ENCODE measurements at places on chromosomes 7 and 10.

DNA sequence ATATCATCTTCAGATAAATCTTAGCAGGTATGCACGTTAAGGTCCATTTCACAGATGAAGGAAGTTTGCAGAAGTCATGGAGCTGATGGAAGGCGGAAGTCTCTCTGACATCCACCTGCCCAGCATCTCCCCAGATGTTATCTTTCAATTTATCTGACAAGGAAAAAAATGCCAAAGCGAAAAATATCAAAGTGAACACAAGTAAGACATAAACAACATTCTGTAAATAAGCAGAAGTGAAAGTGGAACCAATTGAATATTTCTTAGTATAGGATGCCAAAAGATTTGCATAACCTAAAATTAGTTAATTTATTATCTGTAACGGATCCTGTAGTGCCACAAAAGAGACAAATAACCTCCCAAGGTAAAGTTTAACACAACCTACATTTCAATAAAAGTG lies 73.6 kb upstream of the NEBL start:
- no peak for DNase-seq

GRCh38 chr10:60944058-60944909 lies at the start of gene RHOBTB1:
TSS of gene RHOBTB1 (minus strand) at chr10:60944185. CDS start at chr10:60911542, 32,643 bp downstream.
- peak; percentile 10 for DNase-seq

DNA sequence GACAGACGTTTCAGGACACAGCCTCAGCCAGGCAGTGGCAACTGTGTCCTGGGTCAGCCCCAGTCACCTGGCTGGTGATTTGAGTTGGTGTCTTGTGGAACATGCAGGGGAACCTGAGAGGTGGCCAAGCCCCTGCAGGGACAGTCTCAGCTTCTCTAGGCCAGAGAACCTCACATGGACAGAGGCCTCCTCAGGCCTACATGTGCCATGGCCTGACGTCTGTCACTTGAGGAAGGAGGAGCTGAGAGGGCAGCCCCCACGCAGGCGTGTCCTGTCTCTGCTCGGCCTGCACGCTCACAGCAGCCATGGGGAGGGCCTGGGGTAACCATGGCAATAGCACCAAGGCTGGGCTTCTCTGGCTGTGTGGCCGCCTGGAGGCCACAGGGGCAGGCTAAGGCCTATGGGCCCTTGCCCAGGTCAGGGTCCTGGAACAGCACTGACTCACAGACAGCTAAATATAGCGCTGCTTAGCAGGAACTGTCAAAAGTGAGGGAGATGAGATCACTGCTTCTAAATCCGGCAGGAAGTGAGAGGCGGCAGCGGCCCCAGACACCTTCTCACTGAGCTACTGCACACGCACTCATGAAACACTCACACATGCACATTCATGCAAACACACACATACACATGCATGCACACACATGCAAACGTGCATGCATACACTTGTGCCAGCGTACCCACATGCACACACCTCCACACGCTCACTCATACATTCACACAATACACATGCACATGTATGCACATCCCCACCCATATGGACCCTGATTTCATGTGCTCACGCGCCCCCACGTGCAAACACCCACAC lies 57.0 kb downstream of the YKT6 start:
- DNase-seq, result peak; percentile 70

DNA sequence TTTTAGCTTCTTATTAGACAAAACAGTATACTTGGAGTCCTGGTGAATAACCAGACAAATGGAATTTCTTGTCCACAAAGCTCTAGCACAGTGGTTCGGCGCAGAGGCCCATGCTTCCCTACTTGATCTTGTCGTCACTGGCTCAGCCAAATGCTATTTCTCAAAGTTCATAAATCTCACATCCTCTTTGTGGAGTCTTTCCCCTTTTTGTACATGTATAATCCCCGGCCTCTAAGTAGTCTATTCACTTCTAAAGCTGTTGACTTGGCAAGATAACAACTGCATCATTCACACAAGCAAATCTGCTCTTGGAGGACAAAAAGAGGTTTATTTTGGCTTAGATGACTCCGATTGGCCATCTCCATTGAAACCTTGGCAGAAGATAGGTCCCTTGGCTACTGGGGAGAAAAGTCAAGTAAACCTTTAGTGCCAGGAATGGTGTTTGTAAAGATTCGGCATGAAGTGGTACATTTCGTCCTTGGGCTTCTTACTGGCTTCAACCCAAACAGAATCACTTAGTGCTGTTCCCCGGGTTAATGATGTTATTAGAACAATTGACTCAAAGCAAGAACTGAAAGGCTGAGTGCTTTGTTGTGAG lies 5.1 kb upstream of the AKR1E2 start:
- DNase-seq, result no peak

- no peak for DNase-seq
These were observed 8.4 kb upstream of the RBM28 start for GRCh38 chr7:128352153-128352537.

GRCh38 chr7:117110480-117111315 lies 157.4 kb downstream of the ST7 start:
- DNase-seq, result peak; percentile 58

DNA sequence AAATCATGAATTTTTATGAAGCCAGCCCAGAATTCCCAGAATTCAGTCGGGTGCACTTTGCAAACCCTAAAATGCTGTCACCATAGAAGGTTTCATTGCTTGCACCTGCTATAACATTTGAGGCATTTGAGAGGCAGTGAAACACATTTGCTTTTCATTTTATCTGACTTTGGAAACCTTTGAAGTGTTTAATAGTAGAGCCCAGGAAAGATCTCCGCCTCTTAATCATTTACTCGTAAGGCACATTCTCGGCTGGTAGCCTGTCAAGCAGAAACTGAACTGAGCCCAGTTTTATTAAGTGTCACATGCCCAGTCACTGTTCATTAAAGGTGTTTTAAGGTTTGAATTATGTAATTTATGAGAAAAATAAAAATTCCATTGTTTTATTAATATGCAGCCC lies 247.6 kb downstream of the EMX2 start:
- DNase-seq, result no peak

DNA sequence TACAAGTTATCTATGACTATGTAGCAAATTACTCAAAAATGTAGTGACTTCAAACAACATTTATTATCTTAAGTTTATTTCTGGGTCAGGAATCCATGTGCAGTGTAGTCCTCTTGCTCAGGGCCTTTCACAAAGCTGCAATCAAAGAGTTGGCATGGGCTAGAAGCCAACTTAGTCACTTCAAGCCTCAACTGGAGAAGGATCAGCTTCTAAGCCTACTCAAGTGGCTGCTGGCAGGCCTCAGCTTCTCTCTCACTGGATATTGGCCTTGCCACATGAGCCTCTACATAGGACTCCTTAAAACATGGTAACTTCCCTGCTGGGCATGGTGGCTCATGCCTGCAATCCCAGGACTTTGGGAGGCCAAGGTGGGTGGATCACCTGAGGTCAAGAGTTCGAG lies 5.0 kb upstream of the NFE2L3 start:
- no peak for DNase-seq

DNA sequence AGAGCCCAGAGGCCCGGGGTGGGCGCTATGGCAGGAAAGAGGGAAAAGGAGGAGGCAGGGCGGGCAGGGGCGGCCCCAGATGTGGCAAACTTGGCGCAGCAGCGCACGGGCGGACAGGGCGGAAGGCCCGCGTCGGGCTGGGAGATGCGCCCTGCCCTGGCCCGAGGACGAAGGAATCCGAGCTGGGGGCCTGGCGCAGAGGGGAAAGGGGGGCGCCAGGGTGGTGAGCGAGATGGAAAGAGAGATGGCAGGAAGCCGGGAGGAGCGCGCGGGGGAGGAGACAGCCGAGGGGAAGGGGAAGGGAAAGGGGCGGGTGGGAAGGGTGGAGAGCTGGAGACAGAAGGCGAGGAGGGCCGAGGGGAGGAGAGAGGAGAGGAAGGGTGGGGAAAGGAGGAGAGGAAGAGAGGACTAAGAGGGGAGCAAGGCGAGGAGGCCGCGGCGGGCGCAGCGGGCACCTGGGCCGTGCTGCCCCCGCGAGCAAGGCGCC lies at the start of gene MARVELD1:
TSS of gene MARVELD1 (plus strand) at position 392 of the 487 bp plus-strand sequence. CDS start 147 bp downstream, outside the sequence.
- no peak for DNase-seq

DNA sequence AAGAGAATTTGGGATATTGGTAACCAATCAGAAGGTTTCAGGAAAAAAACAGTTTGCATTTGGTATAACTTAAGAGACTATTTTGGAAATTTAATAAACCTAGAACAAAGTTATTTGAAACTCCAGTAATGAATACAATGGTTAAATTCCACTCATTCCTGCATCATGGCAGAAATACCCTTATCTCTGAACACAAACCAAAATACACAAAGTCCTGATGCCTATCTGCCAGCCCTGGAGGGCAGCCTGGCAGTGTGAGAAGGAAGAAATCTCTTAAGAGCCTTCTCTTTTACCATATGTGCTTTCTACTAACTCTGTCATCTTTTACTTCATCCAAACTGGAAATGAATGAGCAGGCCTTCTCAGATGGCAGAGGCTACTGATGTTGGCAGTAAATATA lies 147.1 kb upstream of the LYZL1 start:
- DNase-seq, result no peak

- no peak for DNase-seq
These were observed 199.6 kb upstream of the SEMA3D start for GRCh38 chr7:85386460-85386859.

GRCh38 chr7:141416650-141417270 lies 134.4 kb upstream of the AGK start:
- no peak for DNase-seq

DNA sequence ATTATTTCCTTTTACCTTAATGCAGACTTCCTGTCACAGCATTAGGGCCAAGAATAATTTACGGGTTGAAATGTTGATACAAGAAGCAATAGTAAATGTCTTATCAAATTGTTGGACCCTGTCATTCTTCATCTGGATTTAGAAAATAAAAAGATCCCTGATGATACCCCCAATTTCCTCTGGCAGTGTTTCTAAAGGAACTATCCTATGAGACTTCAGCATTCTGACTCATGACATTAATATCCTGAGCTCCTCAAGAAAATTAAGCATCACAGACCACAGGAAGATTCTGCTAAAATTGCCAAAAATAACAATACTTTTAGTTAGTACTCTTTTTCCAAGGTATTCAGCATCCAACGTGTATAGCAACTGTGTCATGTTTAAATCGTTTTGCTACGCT lies 490.5 kb upstream of the ANKRD30A start:
- DNase-seq, result no peak

- no peak for DNase-seq
These were observed 886.1 kb downstream of the SORCS1 start for GRCh38 chr10:106278383-106278782.

- DNase-seq, result no peak
These were observed 159.1 kb downstream of the LRRC4 start for GRCh38 chr7:127872122-127872521.

DNA sequence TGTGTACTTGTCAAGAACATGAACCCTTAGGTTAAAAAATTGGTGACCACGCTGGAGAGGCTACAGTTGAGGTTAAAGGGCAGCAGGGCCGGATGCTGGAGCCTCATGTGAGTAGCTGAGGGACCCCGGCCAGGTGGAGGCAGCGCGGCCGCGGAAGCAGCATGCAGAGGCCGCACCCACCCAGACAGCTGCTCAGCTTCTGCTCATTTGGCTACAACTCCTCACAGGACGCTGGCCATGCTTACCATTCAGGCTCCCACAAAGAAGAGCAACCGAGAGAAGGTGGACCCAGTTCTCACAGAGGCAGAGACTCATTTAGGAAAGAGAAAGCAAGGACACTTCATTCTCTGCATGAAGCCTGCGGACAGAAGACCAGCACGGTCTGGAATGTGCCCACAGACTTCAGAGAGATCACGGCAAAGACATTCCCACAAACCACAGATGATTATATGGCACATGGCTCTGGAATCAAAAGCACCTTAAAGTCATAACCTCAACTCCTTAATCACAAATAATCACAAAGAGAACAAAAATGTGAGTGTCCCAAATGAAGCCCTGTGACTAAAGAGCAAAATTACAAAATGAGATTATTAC lies 94.4 kb downstream of the VOPP1 start:
- DNase-seq, result no peak

GRCh38 chr10:91022390-91022789 lies 101.5 kb upstream of the ANKRD1 start:
- no peak for DNase-seq

- no peak for DNase-seq
These were observed 61.9 kb downstream of the MRPL32 start for GRCh38 chr7:42994096-42994495.

DNA sequence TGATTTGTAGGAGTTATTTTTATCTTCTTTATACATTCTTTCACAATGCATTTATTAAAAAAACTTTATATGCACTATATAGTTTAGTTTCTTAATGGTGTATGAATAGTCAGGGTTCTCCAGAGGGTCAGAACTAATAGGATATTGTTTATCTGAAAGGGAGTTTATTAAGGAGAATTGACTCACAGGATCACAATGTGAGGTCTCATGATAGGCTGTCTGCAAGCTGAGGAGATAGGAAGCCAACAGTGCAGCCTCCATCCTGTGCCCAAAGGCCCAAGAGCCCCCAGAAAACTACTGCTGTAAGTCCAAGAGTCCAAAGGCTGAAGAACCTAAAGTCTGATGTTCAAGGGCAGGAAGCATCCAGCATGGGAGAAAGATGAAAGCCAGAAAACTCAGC lies 192.8 kb upstream of the AHR start:
- DNase-seq, result no peak

- DNase-seq, result no peak
These were observed 172.0 kb downstream of the ZEB1 start for GRCh38 chr10:31490858-31491504.

DNA sequence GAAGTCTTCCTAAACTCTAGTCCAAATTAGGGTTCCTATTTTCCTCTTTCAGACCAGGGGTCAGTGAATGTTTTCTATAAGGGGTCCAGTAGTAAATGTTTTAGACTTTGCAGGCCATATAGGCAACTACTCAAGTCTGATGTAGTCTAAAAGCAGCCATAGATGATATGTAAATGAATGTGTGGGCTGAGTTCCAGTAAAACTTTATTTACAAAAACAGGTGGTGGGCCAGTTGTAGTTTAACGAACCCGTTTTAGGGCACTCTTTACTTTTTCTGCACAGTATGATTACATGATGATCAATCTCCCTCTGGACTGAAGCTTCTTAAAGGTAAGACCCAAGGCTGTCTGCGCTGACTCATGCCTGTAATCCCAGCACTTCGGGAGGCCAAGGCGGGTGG lies 243.6 kb downstream of the CAMK1D start:
- no peak for DNase-seq

GRCh38 chr10:29142516-29143314 lies 146.2 kb upstream of the LYZL1 start:
- no peak for DNase-seq

- no peak for DNase-seq
These were observed 26.3 kb downstream of the TM9SF3 start for GRCh38 chr10:96560489-96560888.

DNA sequence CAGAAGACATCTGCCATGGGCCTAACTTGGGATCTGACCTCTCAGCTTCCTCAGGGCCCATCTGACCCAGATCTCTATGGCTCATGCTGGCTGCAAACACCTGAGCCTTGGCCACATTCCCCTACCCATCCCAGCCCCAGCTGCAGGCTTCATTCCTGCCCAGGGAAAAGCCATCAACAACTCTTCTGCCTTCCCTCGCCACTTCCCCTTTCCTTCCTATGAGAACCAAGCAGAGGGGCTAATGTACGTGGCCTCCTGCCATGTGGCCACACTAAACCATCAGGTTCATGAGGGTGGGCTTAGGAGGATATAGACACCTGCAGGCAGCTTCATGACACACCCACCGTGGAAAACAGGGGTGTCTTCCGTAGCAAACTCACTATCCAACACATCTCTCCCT lies 312.2 kb downstream of the GALNT17 start:
- no peak for DNase-seq
